ENCODE measurements at places on chromosomes 12 and 14. TPM values are rescaled to one million over a fixed set of nuclear protein-coding genes. Genes with fewer than 3 reads are reported as not detected.

The TPPP2 gene
- not detected for total RNA-seq

The SOAT2 gene
- under 0.01 TPM for total RNA-seq

The AMIGO2 gene
- total RNA-seq = 1.3 TPM

The MSRB3 gene
- total RNA-seq = 75.9 TPM

The PHETA1 gene
- total RNA-seq = 11.0 TPM

The GPRC5A gene
- total RNA-seq = 0.27 TPM

The NKX2-1 gene
- total RNA-seq = not detected

The SLC5A8 gene
- total RNA-seq = not detected

The DCAF5 gene
- total RNA-seq = 32.3 TPM

The PZP gene
- total RNA-seq = not detected

The TGM1 gene
- total RNA-seq = 1.1 TPM

- DNase-seq = peak; percentile 21
Measured at GRCh38 chr12:67989184-67989920, at the start of gene IFNG-AS1. IFNG-AS1 (plus strand) TSS chr12:67989447.

- no peak for DNase-seq
Measured at GRCh38 chr12:119113496-119113986, 65.2 kb upstream of the HSPB8 start.

DNA sequence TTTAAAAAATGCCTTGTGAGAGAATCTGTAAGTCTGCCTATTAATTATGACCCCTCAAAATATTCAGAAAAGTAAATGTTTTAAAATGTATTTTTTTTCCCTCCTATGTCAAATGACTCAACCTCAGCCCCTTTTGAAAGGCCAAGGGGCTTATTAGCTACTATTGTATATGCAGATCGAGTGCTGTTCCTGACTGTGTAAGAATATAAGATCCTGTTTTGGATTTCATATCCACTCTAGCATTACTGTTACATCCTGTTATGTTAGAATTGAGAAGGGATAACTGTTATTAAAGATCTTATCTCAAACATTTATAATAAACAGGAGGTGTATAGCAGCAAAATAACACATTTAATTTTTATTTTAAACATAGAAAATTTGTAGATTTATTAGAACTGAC lies 46.6 kb upstream of the TPH2 start:
- DNase-seq = no peak

GRCh38 chr14:88831284-88831683 lies 6.8 kb downstream of the TTC8 start:
- DNase-seq = no peak

DNA sequence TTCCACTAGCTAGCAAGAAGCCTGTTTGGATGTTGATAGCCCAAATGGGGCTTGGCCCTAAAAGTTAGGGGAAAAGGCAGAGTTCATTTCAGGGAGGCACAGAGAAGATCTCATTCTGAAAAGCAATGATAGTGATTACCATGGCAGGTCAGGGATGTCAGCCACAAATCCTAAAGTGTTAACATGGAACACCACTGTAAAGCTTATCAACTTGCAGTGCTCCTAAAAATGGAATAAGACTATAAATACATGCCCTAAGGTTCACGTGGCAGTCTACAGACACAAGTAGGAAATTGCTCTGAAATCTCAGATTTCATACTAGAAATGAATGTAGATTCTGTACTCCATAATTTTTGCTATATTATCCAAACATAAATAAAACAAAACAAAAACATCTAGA lies 280.0 kb upstream of the E2F7 start:
- no peak for DNase-seq

GRCh38 chr12:48084066-48084465 lies 21.8 kb downstream of the SENP1 start:
- peak; percentile 27 for DNase-seq

DNA sequence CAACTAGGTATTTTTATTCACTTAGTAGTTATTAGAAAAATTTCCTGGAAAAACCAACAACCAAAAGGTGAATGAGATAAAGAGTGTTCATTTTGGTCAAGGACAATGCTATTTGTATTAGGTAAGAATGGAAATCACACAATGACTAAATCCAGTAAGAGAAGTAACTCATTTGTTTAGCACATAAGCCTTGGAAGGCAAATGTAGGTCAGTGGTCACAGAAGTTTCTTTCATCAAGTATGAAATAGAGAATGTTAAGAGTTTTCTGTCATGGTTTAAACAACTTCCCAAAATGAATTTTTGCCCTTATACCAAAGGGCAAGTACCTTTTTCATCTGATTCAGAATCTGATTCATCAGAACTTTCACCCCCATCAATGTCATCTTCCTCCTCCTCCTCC lies 101.7 kb downstream of the KIF21A start:
- DNase-seq = no peak

- DNase-seq = no peak
Measured at GRCh38 chr14:55744321-55744720, 164.3 kb downstream of the KTN1 start.

- no peak for DNase-seq
Measured at GRCh38 chr14:92848887-92849286, 54.8 kb downstream of the GOLGA5 start.

DNA sequence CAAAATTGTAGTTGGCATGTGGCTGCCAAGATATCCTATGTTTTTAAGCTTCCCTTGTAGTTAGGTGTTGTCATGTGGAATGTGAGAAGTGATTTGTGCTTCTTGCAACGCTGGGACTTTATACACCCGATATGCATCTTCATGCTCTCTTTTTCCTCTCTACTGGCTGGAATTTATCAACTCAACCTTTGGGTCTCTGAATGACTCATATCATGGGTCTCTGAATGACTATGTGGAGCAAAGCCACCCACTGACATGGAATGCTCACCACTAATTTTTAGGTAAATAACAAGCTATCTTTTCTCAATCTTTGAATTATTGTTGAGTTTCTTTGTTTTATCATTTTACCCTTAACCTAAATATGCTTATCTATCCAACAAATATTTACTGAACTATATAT lies 144.6 kb downstream of the ATP23 start:
- DNase-seq = no peak

DNA sequence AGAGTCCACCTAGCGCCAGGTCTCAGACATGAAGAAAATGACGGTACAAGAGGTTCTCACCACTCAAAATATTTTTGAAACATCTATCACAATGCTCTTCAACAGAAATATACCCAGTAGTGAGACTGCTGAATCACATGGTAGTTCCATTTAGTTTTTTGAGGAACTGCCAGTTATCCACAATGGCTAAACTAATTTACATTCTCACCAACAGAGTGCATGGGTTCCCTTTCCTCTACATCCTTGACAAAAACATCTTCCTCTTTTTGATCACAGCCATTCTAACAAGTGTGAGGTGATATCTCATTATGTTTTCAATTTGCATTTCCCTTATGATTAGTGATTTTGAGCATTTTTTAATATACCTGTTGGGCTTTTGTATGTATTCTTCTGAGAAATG lies 5.7 kb upstream of the GPR65 start:
- DNase-seq = no peak

All from hematopoietic multipotent progenitor cell (in vitro differentiated cells).